K562 (cell line): ENCODE measurements at places on chromosomes 7 and 10. TPM values are rescaled to one million over a fixed set of nuclear protein-coding genes. Genes with fewer than 3 reads are reported as not detected.
A peak's percentile ranks its signal among the peaks of the same experiment; 100 is the strongest.

GRCh38 chr7:20224025-20224424 lies 6.8 kb upstream of the MACC1 start:
- DNase-seq = no peak

- no peak for DNase-seq
Measured at GRCh38 chr10:86595496-86595895, 58.9 kb upstream of the OPN4 start.

GRCh38 chr10:113219446-113219845 lies 269.4 kb downstream of the TCF7L2 start:
- no peak for DNase-seq

DNA sequence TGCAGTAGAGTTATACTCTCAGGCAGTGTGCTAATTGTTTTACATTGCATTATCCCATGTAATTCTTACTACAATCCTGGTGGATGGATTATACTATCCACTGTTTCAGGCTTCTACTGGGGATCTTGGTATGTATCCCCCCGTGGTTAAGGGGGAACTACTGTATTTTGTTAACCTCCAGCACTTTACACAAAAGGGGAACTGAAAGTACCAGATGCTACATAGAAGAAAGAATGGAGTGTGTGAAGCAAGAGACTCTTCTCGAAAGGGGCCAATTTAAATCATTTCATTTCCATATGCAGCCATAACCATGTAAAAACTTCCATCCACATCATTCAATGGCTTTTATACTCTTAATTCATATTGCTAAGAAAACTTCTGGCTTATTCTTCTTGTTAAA lies 69.4 kb downstream of the C1GALT1 start:
- DNase-seq = no peak

- no peak for DNase-seq
Measured at GRCh38 chr7:19522486-19522885, 186.4 kb downstream of the POLR1F start.

- no peak for DNase-seq
Measured at GRCh38 chr7:25754333-25754732, 397.7 kb upstream of the NFE2L3 start.

DNA sequence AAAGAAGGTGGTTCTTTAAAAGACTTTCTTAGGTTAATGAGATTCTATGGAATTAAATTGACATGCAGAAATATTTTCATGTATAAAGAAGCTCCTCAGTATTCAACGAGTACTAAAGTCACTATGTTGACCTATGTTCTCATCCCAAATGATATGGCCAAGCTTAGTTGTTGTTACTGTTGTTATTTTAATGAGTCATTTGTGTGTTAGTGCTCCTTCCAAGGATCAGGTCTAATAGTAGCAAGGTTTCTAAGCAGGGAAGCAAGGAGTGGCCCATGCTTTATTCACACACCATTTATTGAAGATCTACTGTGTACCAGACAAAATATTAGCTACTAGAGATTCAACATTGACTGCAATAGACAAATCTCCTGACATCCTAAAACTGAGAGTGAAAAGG lies 41.9 kb downstream of the LRRN3 start:
- DNase-seq = no peak

DNA sequence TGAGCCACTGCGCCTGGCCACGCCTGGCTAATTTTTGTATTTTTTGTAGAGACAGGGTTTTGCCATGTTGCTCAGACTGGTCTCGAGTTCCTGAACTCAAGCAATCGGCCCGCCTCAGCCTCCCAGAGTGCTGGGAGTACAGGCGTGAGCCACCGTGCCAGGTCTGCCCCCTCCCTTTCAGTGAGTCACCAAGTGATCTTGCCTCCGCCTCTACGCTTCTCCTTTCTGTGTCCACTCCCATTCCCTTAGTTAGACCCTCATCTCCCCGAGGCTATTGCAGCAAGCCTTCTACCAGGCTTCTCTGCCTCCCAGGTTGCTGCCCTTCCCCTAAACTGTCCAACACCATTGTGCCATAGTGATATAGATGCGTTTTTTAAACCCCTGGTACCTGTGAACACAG lies 32.9 kb downstream of the CDC123 start:
- no peak for DNase-seq

DNA sequence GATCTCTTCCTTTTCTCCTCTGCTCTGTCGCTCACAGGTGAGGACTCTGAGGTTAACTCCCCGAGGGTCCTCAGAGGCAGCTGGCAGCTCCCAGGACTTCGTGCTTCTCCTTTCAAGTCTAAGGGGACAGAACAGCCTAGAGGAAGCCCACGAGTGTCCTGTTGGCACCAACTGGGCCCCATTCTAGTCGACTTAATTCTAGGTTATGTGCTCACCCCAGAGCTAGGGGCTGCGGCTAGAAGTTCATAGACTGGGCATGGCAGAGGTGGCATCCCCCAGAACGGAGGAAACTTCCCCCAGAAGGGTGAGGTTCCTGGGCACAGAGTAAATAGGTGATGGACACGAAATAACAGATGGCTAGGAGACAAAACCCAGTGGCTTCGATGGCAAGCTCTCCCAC lies 259.4 kb downstream of the TEX36 start:
- no peak for DNase-seq

DNA sequence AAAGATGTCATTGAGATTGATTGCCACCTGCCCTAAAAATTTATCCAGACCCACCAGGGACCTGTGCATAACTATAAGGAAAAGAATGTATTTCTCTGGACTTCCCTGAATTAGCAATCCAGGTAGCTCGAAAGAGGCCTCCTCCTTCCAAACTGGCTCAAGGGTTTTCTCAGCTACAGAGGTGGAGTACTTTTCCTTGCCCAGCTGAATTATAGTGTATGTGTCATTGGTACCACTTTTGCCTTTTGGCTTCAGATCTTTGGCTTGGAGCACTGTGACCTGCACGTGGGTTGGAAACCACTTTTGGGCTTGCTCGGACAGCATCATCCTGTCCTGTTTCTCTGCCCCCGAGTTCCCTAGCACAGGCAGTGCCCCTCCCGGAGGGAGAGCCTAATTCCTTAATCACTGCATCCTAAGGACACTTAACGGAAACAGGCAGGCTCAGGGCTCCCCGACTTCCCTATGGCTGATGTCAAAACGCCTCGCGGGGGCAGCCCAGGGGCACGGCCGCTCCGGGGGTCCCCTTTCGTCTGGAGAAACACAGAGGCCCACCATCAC lies 825 bp downstream of the RAB11FIP2 start:
- peak; percentile 9 for DNase-seq

- DNase-seq = no peak
Measured at GRCh38 chr10:14476641-14477407, 146.1 kb upstream of the FRMD4A start.

- DNase-seq = no peak
Measured at GRCh38 chr7:102445674-102446071, 12.3 kb downstream of the ORAI2 start.

- DNase-seq = no peak
Measured at GRCh38 chr7:106629516-106629915, 31.4 kb downstream of the CCDC71L start.

GRCh38 chr7:142025896-142026295 lies 30.2 kb downstream of the MGAM start:
- DNase-seq = no peak

DNA sequence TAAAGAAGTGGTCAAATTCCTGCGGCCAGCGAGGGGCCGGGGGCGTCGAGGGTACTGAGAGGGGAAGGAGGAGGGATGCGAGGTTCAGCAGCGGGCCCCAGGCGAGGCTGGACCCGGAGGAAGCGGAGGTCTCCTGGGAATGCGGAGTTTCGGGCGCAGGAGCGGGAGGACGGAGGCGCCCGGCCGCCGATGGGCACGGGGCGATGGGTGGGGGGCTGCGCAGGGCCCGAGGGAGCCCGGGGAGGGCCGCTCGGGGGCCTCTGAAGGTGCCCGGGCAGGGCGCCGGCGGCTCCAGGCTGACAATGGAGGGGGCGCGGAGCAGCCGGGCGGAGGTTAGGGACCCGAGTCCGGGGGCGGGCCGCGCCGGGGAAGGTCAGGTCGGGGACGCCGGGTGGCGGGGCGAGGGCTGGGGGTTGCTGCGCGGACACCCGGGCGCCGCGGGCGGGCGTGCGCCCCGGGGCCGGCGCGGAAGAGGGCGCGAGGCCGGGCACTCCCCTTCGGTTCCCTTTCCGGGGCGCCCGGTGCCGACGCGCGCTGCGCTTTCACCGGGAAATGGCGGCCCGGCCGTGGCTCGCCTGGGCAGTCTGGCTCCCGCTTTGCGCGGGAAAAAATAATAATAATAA lies 683 bp downstream of the MACROH2A2 start:
- DNase-seq = no peak

The STEAP1B gene
- polyA plus RNA-seq = 26.5 and 30.6 TPM in 2 replicates

The ERCC6 gene
- polyA plus RNA-seq = 7.2 and 9.9 TPM in 2 replicates

The CALHM3 gene
- polyA plus RNA-seq = not detected in 2 replicates

The TBX20 gene
- polyA plus RNA-seq = not detected in 2 replicates

The DGKB gene
- not detected in 2 replicates for polyA plus RNA-seq

The EFCAB10 gene
- 15.4 and 22.5 TPM in 2 replicates for polyA plus RNA-seq

The GNGT1 gene
- 0.65 TPM in 1 of 2 replicates, not detected in the other for polyA plus RNA-seq
